ENCODE measurements at places on chromosomes 7 and 10.

DNA sequence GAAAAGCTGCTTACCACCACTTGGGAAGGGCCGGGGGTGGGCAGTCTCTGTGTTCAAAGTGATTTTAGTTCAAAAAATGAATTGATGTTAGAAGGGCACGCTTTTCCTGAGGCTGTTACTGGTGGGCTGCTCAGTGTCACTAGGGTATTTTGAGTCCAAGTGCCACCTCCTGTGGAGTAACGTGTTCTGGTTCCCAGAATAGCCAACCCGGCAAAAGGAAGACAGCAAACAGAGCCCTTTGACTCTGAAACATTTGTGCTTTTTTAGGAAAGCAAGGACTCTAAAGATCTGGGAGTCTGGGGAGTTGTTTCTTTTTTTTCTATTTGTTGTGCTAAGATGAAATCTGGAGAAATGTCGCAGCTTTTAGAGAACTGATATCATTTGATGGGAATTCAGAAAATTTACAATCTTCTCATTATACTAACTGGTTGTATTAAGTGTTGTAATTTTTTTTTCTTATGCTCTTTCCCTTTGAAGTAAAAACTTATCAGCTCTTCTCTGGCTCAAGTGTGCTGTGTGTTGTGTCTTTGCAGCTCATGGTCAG, 66.2 kb downstream of the MKX start:
- DNase-seq: no peak

- no peak for DNase-seq
These were observed 104.9 kb downstream of the RAPGEF5 start for GRCh38 chr7:22252016-22252415.

DNA sequence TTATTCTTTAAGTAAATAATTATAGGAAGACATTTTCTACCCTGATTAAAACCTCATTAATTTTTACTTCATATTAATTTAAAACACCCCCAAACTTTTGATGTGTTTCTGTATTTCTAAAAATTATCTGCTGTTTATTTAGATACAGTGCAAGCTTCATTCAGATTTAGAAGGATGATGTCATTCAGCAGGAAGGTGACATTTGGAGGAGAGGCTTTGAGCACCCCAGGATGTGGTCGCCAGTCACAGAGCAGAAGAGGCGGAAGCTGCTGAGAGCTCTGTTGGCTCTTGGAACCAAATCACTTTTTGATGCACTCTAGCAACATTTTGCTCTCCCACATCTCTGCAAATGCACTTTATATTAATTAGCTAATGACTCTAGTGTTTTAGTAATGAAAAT, 233.9 kb upstream of the CACNA2D1 start:
- DNase-seq: peak; percentile 12

- no peak for DNase-seq
These were observed 349.9 kb upstream of the NFE2L3 start for GRCh38 chr7:25802057-25802456.

DNA sequence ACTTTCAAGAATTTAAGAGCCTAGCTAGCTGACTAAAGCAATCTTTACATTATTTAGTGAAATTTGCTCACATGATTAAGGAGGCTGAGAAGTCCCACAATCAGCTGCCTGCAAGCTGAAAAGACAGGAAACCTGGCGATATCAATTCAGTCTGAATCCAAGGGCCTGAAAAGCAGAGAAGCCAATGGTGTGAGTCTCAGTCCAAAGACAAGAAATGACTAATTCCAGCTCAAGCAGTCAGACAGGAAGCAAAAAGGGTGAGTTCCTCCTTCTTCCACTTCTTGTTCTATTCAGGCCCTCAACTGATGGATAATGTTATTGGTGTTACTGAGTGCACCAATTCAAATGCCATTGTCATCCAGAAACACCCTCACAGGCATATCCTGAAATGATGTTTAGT, 1231.6 kb upstream of the CELF2 start:
- DNase-seq: no peak

DNA sequence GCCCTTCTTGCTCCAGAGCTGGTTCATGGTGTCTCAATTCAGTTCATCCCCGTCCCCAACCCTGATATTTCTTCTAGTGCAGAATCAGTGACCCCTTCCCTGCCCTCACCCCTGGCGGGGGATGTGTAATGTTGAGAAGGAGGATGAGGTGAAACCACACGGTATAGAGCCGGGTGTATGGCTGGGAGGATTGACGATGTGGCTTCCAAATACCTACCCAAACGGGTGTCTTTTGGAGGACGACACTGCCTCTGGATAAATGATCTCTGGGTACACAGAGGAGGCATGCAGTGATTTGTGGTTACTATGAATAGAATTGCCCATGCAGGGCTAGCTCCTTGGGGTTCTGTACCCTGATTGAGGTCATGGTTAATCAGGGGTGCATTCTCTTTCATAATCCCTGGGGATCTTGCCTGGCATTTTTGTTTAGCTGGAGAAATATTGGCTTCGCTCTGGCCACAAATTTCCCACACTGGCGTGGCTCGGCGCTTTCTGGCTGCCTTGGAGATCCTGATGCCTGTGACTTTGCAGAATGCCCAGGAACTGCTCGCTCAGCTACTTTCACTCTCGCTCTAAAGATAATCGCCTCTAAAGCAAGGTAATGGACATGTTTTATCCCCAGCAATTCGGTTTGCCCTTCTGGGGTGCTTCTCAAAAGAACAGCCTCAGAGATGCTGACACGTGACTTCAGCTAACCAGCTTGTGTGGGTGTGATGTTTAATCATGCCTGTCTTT, 89.2 kb downstream of the RBM20 start:
- no peak for DNase-seq

DNA sequence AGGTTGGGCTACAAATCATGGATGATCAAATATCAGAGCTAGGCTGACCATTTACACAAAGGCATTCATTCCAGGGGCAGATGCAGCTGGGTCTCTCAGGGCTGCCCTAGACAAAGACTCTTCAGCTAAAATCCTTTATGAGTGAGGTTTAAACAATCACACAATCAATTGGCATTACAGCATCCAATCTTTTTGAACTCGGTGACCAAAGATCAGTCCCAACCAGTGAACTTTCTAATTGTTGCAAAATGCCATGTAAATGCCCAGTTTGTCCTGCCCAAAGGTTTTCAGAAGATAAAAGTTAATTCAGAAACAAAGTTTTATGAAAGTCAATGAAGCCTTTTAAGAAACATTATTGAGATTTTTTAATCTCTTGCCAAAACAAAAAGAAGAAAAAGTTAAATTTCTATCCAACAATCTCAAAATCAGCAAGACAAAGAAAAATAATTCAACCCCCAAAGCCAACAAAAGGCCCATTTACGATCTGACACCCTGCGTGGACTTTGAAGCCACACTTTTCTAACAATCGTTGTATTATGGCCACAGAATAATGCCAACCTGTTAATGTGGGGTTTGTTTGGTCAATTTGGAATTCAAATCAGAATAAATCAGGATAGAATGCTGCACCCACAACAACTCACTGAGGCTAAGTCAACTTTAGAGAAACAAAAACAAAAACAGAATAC, 40.9 kb downstream of the GPR37 start:
- DNase-seq: no peak

DNA sequence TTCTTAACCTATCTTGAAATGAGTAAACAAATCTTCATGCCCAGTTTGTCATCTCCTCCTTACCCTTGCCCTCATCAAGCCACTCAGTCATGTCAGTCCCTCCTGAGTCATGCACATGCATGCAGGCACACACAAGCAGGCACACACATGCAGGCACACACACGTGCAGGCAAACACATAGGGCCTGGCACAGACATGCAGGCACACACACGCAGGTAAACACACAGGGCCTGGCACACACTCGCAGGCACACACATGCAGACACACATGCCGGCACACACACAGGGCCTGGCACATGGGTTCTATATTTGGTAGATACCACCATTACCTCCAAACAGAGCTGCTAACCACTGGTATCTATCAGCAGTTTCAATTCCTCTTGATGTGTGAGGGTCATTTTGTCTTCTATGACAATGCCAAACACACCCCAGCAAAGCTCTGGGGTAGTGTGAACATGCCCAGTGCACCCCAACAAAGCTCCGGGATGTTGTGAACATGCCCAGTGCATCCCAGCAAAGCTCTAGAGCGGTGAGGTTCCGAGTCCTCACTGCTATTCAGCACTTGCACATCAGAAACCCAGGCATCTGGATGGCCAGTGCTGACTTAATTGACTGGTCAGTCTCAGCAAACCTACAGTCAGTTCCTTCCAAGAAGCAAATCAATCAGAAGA, 563.8 kb downstream of the PTPRN2 start:
- DNase-seq: no peak

GRCh38 chr10:35331894-35332640, 4.2 kb upstream of the CCNY start:
- no peak for DNase-seq

Measured in activated CD8-positive, alpha-beta memory T cell treated with anti-CD3 and anti-CD28 coated beads for 1 hour (primary cell).